ENCODE measurements at places on chromosomes 3 and 15. TPM values are rescaled to one million over a fixed set of nuclear protein-coding genes. Genes with fewer than 3 reads are reported as not detected.

GRCh38 chr3:129211345-129211744, 27.6 kb upstream of the CNBP start:
- no peak for DNase-seq

DNA sequence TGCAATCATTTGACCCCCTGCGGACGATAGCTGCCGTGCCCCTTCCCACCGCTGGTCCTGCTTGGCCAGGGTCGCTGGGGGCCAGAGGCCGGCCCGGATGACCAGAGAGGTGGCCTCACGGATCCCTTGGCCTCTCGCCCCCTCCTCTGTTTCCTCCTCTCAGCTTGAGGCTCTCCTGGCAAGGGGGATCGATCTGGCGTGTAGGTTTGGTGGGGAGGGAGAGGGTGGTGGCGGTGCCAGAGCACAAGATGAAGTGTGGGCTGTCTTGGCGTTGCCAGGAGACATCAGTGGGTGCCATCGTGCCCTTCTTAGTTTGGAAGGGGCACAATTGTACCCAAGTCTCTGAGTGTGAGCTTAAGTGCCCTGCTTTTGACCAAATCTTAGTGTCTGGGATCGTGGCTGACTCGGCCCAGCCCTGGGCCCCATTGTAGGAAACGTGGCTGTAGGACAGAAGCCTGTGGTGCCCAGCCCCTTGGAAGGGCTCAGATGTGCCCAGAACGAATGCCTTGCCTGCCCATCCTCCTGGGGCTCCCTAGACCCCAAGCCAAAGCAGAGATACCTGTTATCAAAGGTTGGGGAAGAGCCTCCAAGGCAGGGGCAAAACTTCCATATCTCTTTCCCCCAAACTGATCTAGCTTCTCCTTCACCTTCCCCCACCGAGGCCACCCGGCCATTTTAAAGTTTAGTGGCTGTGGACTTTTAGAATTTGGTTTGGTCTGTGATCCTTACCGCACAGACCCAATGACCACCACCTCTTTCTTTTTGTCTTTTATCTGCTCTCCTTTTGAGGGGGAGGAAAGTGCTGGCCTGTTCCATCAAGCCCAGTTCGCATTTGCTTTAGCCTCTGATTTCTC, 14.4 kb downstream of the NR2F2 start:
- DNase-seq: no peak

GRCh38 chr3:114496021-114496434, 202.2 kb downstream of the TIGIT start:
- DNase-seq: no peak

Gene GNAI2
- 93.9 TPM for total RNA-seq

GRCh38 chr3:66099541-66100065, 60.9 kb upstream of the MAGI1 start:
- no peak for DNase-seq

DNA sequence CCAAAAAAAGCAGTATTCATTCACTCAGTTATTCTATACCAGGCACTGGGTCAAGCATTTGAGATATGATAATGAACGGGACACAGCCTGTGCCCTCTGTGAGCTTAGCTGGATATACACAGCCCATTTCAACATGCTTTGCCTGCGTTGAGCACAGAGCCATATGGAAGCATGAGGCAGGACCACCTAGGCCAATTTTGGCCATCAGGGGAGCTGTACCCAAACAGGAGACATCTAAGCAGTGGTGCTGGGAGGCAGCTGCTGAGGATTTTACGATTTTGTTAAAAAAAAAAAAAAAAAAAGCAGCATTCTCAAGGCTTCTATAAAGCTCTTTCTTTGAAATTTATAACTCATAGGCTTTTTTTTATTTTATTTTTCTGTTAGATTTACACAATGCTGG, 87.2 kb upstream of the SLC2A2 start:
- DNase-seq: no peak

Gene CASR
- 1.4 TPM for total RNA-seq

DNA sequence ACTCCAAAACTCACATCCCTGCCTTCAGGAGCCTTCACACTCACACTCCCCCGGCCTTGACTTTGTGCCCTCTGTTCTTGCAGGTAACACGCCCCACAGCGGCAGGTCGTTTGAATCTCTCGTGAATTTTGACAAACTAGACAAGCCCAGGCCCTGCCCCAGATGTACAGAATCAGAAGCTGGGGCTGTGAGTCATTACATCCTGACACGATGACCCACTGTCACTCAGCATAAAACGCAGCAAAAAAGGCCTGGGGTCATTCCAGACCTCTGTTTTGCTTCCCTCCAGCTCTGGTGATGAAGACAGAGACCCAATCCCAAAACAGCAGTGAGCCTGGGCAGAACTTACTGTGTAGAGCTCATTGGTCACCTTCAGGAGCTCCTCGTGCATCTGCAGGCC, 116.4 kb upstream of the RAD18 start:
- DNase-seq: no peak

DNA sequence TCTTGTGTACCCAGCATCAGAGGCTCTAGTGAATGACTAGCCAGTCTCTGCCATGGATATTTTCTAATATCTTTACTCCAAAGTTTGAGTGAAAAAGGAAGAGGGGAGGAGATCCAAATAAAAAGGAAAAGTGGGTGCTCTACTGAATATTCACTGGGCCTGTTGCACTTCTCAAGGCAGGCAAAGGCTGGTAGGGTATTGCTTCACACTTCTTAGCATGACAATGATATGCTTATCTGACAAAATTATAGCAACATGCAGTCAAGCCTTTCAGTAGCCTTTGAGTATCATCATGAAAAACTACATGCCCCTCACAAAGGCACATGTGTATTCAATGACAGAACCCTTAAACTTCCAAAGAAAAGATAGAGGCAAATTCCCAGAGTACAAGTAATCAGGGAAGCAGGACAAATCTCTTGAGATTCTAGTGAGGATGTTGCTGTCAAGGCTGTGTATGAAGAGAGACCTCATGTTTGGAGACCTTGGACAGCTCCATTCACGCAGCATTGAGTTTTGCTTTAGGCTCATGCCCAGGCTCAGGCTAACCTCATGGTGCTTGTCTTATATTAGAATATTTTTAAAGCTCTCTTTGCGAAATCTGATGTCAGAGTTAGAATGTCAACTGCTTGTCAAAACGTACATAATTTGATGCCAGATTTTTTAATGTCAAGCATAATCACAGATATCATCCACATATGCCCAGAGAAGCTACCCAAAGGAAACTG, 506.9 kb downstream of the OCA2 start:
- DNase-seq: peak; percentile 18

Gene RPL14
- 347 TPM for total RNA-seq

DNA sequence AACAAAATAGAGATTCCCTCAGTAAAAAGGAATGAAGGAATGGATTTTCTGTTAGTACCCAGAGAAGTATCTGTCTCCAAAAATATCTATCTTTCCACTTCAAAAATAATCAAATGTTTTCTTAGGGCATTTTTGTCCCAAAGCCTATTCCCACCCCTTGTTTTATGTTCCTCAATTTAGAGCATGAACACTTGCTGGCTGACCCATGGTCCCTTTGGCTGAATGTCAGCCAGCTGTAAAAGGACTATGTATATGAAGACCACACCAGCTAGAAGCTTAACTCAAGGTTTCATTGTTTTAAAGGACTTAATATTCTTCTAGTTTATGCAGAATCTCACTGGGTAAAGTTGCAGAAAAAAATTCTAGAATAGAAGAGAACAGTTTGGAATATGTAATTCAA, 931.2 kb downstream of the MCTP2 start:
- DNase-seq: peak; percentile 34

- no peak for DNase-seq
These were observed 112.5 kb upstream of the MLF1 start for GRCh38 chr3:158458464-158458863.

Gene THBS1
- total RNA-seq: 1,162 TPM

Gene NKIRAS1
- 9.9 TPM for total RNA-seq

Gene ANO10
- 25.8 TPM for total RNA-seq

DNA sequence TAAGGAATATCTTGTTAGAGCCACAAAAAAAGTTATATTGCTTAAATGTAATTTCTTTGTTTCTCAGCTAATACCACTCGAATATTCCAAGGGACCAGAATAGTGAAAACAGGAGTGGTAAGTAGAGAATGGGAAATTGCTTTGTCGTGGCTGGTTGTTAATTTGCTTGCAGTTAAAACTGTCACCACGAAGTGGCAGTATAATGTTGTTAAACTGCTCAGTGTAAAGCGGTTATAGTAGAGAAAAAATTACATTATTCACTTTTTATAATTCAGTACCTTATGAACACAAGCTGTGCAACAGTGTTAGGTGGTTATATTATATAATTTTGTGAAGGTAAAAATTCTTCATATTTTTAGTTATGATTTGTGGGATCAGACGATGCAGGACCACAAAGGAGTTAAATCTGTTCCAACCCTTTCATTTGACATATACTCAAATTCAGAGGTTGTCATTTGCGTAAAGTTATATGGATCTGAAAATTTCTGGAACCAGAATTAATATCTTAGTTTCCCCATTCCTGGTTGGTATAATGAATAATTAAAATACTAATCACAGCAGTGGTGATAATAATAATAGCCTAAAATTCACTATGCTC, 171.8 kb downstream of the FEZF2 start:
- peak; percentile 46 for DNase-seq

DNA sequence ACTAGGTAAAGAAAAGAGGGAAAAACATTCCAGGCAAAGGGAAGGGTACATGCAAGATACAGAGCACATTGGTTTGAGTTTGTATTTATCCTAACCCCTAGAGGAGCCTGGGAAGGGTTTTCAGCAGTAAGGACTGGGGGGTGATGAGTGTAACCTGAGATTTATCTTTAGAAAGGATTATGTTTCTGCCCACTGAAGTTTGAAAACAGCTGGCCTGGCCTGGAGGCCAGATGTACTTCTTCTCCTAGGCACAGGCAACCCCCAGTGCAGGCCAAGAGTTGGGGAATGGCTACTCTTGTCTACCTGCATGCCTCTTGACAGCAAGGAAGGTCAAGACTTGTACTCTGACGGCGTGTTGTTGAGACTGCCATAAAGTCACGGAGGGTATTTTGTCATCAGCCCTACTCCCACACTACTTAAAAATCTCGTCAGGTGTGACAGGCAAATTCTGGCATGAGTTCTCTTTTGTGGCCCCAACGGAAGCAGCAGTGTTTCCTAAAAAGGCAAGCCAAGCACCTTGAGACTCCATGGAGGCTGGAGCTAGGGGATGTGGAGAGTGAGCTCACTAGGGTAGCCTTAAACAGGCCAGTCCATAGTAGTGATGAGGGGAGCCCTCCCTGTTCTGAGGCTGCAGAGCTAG, 241.5 kb upstream of the WNT5A start:
- no peak for DNase-seq

GRCh38 chr3:65605876-65606432, 432.8 kb downstream of the MAGI1 start:
- no peak for DNase-seq

Gene CCDC12
- 17.3 TPM for total RNA-seq

- no peak for DNase-seq
These were observed 55.1 kb downstream of the PLXNA1 start for GRCh38 chr3:127037971-127038446.

Gene PIAS1
- total RNA-seq: 40.0 TPM

GRCh38 chr3:134797741-134798451, 2.8 kb downstream of the EPHB1 start:
- DNase-seq: no peak

GRCh38 chr3:171784387-171784786, 25.9 kb downstream of the PLD1 start:
- DNase-seq: no peak
